ENCODE measurements at places on chromosomes 1 and 21.

DNA sequence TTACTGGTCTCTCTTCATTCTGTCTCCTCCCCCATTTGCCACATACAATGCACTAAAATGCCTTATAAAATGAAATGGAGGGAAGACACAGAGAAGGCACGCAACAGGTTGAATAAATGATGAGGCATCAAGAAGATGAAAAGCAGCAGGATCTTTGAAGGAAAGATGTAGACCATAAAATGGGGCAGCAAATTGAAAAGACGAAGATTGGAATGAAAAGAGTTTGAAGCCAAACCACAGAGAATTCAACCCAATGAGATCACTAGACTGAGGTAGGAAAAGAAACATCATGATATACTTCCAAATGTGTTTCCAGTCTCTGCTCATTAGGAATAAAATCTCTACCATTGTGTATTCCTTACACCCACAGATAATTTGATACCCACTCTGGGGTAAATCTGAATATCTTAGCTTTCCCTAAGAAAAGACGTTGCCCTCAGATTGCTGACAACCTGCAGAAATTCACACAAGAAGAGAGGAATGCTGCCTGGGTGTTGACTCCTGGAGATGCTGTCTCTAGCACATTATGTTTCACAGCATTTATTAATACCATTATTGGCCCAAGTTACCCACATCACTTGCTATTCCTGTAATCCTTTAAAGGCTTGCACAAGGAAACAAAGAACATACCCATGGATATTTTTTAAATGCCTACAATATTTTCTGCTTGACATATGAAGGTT, 230.9 kb downstream of the LTN1 start:
- no peak for DNase-seq

GRCh38 chr1:112675728-112676381, 1.4 kb downstream of the MOV10 start:
- DNase-seq = no peak

DNA sequence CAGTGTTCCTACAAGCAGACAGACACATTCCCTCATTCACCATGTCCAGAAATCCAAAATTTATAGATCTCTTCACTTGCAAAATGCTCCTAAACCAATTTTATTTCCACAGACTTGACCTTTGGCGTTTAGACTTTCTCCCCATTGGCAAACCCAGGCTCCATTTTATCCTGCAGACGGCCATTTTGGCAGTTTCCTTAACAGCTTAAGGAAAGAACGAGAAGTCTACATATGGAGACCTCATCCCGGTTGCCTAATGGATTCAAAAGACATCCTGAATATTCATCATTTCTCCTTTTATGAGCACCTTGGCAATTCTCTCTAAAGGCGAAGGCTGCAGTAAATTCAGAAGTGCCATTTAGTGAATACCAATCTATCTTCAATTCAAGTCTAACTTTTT, 132.9 kb downstream of the HLX start:
- no peak for DNase-seq

DNA sequence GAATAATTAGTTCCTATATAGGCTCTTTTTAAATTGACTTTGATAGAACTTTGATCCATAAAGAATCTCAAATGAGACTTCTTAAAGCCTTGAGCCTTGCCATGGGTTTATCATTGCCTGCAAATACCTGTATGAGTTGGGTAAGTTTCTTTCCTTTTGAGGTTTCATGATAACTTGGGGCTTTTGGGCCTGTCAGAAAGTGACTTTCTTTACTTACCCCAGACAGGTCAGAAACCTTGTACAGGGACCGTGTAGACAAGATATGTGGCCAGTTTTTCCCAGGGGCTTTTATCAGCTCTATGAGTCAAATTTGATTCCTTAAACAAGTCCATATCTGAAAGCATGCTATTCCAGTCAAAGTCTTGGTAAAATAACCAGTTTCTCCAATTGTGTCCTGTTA, 17.3 kb downstream of the KCTD3 start:
- no peak for DNase-seq

- DNase-seq = no peak
These were observed 2.2 kb downstream of the TOMM40L start for GRCh38 chr1:161228032-161228431.

DNA sequence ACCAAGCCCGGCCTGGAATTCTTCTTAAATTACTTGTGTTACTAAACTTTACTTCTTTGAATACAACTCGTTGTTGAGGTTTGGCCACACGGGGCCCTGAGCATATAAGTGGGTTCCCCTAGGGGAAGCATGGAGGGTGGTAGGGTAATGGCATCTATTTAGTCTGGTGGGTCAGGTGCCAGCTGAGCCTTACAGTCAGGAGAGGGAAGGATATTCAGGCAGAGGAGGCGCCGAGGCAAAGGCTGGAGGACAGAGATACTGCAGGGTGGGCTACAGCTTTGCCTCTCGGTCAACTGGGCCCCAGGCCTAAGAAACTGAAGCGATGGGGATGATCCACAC, 424 bp upstream of the NECAP2 start:
- no peak for DNase-seq

DNA sequence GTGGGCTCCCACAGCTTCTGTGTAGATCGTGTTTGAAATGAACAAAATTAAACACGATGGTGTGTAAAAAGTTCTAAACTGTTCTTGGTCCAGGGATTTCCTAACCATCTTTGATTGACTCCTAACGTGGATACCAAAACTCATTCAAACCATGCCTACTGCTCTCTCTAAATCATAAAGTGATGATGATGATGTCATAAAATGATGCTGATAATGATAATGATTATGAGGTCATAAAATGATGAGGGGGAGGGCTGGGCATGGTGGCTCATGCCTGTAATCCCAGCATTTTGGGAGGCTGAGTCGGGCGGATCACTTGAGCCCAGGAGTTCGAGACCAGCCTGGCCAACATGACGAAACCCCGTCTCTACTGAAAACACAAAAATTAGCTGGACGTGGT, 133.3 kb upstream of the COA6 start:
- DNase-seq = no peak

DNA sequence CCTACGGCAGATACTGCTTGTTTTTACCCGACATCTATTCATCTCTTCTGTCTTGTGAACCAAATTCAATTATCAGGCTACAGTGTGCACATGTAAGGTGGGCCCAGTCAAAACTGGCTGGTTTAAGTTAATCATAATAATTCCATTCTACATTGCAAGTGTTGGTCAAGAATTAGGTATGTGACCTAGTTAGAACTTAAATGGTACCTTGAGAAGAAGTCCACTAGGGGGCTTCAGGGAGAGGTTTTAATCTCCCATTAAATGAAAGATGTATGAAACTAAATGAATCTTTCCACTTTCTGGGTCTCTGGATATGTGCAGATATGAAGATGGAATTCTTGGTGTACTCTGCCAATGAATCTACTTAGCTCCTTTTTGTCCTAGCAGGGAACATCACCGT, 187.1 kb downstream of the CDC42BPA start:
- DNase-seq = no peak

GRCh38 chr1:212106286-212106792, 70.8 kb downstream of the DTL start:
- DNase-seq = no peak

- no peak for DNase-seq
These were observed 59.4 kb downstream of the DIPK1A start for GRCh38 chr1:92901699-92902405.

GRCh38 chr1:69697340-69697739, 129.6 kb downstream of the LRRC7 start:
- no peak for DNase-seq

- DNase-seq = no peak
These were observed 122.8 kb downstream of the PLPP3 start for GRCh38 chr1:56456435-56457101.

- no peak for DNase-seq
These were observed 106.1 kb upstream of the BMP8A start for GRCh38 chr1:39385067-39385988.

DNA sequence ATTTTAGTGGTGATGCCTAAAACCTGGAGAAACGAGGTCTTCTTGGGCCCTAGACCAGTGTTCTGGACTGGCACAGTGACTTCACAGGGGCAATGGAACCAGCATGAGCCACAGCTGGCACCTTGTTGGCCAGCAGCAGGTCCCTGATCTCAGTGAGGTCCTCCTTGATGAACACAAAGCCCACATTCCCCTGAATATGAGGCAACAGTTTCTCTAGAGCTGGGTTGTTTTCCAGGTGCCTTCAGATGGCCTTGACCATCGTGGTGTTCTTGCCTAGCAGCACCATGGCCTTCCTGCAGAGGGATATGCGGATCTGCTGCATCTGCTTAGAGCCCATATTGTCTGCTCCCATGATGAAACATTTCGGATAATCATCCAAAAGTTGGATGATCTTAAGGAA, 44.9 kb upstream of the RAB3GAP2 start:
- DNase-seq = no peak

DNA sequence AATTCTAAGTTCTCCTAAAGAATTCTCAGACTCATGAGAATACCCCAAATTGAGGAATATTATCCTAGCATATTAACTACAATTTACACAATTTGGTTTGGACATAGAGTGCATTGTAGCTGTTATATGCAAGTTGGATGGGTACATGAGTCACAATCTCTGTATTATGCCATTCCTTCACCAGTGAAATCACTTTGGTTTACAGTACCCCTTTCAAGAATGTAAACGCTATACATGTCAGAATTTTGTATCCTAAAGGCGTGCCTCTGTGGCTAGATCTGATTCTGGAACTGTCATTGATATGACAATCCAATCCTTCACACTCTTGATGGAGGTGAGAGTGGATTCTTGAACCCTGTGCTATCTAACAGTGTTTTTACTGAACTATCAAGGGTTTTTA, 6.7 kb upstream of the IL10RB start:
- DNase-seq = no peak

DNA sequence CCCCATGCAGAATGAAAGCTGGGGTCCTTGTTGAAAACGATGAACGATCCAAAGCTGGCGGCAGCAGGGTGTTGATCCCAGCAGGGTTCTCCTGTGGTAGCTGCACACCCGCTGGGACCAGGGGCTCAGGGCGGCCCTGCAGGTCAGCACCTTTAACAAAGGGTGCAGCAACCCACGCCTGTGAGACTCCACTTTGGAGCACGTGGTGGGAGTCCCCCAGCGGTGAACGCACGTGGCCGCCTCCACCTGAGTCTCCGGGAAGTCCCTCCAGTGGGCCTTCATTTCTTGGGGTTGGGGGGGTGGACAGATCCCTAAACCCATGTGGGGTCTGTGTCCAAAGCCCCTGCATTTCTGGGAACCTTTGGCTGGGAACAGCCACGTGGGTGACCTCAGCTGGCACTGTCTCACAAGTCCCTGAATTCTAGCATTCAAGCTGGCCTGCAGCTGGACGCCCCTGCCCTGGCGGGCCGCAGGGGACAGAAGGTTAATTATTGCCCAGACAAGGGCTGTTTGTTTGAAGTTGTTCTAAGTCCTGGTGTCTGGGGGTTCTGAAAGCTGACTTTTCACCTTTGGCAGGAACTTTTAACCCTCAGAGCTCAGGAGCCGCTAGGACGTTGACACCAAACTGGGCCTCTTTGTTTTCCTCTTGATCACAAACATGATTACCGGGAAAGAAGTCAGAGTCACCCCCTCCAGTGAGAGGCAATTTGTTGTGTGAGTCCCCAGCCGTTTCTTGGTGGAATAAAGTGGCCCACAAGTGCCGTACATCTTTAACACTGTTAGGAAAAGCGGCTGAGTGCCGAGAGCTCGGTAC, 64.5 kb downstream of the COL18A1 start:
- no peak for DNase-seq

GRCh38 chr1:170310951-170311350, 165.2 kb downstream of the NTMT2 start:
- no peak for DNase-seq

DNA sequence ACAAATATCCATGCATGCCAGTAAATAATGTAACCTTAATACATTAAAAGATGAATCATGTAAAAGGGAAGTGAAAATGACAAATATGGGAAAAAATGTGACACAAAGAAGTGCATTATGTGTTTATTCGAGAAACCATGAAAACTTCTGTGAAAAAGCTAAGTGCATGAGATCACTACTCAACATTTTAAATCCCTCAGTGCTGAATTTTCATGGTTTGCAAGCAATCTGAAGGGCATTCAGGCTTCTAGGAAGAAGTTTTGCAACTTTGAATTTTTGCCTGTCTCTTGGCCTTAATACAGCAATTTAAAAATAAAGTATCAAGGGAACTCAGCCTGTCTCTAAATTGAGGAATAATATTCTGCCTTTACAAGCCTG, 78.2 kb downstream of the MAP3K7CL start:
- DNase-seq = no peak

GRCh38 chr1:153245466-153245865, 14.0 kb upstream of the LORICRIN start:
- DNase-seq = no peak

DNA sequence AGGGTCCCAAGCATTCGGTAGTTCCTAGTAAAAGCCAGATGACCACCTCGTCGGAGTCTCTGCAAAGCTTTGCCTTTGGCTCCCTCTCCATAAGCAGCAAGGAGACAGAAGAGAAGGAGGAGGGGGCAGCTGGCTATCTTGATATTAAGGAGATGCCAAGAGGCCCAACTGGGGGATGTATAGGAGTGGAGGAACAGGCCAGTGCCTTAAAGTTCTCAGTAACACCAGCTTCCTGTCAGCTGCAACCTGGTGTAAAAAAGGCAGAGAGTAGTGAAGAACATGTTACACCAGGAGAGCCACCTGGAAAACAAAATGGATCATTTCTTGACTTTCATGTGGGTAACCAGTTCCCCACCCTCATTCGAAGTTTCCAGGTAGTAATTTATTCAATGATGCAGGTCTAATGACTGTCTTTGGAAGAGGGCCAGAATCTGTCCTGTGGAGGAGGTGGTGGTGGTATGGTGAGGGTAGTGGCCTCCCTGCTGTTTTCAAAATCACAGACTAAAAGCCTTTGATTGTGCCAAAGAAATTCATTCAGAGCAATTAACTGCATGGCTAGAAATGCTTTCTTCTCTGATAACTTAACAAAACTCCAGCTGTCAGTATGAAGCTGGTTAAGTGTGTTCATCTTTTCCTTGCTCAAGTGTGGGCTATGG, 27.3 kb downstream of the TMEM200B start:
- DNase-seq = no peak

DNA sequence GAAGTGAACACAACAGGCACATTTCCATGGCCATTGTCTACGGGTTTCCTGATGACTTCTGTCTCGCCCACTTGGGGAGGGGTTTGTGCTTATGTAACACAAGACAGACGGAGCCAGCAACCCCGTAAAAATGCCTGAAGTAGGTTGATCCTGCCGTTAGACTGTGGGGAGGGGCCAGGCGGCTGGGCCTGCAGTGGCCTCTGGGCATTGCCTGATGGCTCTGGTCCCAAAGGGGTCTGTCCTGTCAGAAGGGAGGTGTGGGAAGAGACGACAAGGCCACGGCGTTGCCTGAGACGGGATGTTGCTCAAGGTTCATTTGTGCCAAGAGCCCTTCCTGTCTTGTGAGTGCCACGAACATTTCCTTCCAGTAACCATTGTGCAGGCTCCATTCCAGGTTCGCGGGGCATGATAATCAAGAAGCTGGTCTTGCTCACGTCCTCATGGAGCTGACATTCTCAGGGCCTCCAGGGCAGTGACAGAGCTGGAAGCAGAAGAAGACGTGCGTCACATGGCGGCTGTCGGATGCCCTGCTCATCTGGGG, 44.7 kb downstream of the ABCG1 start:
- DNase-seq = no peak

DNA sequence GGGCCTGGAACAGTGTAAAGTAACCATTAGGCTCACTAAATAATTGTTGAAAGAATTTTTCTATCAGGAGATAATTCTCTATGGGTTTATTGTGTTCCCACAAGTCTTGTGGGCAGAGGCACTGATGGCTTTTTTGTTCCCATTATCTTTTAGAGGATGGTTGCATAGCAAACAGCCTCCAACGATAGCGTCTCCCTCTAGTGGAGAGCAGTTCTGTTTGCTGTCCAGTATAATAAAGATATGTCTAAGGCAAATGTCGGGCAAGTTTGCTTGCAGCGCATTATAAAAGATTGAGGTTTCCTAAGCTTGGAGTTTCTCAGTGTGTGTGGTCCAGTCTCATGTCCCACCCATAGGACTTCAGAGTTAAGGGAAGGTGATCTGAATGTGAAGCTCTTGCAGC, 1.3 kb upstream of the SLC6A17 start:
- no peak for DNase-seq

Data from stimulated activated CD8-positive, alpha-beta memory T cell treated with anti-CD3 and anti-CD28 coated beads, Interleukin-2, amount 100 ng/mL, for 1 hour (primary cell).